ENCODE measurements at places on chromosomes 2 and 18.
A peak's percentile ranks its signal among the peaks of the same experiment; 100 is the strongest.

DNA sequence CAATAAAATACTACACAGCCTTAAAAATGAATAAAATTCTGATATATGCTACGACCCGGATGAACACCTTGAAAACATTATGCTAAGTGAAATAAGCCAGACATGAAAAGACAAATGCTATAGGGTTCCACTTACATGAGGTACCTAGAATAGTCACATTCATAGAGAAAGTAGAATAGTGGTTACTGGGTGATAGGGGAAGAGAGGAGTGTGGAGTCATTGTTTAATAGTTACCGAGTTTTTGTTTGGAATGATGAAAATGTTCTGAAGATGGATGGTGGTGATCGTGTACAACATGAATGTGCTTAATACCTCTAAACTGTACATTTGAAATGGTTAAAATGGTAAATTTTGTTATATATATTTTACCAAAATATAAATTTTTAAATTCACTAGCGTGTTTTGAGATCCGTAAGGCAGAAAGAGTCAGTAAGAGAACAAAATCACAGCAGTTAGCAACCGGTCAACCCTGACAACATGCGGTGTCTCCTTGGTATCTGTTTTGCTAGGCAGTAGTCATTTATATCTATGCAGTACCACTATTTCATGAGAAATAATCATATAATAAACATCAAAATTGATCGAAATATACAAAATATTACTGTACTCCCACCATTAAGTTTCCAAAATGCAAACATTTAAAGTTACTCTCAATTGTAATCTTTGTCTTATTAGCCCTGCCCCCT, 11.1 kb downstream of the SCN9A start:
- no peak for DNase-seq

DNA sequence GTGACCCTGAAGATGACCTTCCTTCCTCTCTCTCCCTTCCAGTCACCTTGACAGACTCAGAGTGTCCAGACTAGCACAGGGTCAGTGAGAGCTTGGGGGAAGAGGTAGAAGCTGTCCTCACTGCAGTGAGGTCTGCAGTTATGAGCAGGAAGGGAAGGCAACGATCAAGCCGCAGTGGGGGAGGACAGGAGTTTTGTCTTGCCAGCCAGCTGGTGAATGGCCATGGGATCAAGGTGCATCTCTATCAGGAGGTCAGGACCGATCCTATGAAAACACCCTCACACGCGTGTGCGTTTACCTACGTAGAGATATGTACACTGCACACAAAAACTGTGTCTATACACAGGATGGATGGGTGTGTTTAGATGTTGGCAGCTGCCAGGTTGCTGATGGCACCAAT, 83.2 kb downstream of the THNSL2 start:
- no peak for DNase-seq

DNA sequence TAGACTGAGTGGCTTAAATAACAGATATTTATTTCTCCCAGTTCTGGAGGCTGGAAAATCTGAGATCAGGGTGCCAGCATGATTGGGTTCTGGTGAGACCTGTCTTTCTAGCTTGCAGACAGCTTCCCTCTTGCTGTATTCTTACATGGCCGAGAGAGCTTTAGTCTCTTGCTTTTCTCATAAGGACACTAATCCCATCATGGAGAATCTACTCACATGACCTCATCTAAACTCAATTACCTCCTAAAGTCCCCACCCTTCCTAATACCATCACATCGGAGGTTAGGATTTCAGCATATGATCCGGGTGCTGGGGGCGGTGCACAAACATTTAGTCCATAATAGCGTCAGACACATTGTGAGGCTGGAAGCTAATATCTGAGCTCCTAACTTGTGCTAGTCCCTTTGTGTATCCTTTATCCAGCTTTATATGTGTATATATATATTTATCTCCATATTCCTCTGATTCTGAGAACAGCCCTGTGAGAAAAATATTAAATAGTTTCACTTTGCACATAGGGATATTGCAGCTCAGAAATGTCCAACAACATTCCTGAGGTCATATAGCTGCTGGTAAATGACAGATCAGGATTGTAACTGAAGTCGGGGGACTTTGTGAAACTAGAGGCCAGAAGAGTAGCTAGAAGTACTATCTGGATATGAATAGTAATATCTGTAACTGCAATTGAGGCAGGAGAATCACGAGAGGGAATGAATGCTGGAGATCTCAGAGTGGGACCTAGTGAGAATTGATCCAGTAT, 28.9 kb downstream of the MARCHF4 start:
- DNase-seq = no peak

DNA sequence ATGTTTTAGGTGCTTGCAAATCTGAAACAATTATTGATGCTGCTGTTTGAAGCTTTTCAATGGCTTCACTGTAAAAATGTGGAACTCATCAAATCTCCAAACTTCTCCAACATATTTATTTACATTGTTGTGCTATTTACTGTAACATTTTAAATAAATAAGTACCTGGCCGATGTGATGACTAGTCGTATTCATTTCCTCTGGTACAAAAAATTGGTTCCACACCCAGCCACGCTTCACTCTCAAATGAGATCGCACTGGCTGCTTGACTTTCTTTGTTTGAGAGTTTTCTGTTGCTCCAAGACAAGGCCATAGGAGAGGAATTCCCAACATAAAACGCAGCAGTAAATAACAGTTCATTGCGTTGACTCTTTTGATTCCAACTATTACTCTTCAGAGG, 32.0 kb downstream of the CDH19 start:
- DNase-seq = no peak

GRCh38 chr2:75162897-75163296, 36.4 kb downstream of the TACR1 start:
- no peak for DNase-seq

GRCh38 chr18:13253786-13254688, 35.5 kb downstream of the LDLRAD4 start:
- no peak for DNase-seq

DNA sequence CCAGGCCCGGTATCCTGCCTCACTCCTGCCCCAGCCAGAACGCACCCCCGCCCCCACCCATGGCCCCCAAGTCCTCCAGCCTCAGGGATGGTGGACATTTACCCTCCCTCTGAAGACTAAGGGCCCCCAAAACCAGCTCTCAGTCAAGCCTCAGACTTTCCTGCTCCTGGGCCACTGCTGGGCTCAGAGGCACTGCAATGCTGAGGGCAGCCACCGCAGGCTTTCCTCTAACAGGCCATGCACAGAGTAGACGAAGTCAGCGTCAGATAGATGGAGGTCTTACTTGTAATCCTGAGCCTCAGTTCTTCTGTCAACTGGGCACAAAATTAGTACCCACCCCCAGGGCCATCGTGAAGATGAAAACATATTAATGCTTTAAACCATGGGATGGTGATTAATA, 92.6 kb downstream of the TTC32 start:
- DNase-seq = no peak

DNA sequence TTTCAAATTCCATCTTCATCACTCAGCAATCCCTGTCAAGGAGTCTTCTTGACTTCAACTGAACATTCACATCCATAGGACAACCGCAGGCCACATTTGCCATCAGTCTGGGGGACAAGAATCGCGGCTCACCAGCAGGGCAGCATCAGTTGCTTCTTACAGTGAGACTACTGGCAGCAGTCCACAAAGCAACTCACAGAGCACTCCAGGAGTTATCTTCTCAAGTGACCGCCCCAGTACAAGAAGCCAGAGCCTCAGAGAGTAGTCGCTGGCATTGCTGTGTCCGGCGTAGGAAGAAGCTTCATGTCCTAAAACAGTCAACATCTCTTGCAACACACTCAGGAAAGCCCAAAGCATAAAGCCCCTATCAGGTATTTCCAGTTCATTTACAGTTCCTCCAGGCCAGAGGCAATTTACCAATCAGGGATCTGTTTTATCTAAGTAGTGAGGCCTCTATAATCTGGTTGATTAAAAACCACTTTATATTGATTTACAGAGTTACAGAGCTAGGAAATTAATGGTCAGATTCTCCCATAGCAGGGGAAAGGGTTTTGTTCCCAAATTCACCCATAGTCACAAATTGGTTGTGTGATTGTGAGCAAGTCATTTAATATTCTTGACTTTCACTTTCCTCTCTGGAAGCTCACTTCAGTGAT, 177.3 kb downstream of the NBAS start:
- no peak for DNase-seq

GRCh38 chr2:164826293-164827243, 15.1 kb downstream of the COBLL1 start:
- DNase-seq = no peak

DNA sequence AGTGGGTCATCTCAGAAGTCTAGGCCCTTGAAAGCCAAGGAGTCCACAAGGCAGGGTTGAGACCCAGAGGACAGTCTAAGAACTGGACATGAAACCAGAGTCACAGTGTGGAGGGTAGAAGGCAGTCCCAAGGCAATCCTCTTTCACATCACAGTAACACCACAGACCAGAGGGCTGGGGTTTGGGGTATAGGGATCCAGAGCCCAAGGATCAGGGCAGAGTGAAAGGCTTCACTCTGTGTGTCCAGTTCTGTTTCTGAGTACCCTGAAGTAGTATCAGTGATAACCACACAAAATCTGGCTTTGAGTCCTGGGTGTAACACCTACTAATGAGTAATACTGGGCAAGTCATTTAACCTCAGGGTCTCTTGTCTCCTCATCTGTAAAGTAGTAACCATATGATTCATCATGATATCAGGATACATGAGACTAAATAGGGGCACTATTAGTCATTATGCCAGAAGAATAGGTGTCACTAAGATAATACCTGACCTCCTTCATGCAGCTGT, 91.0 kb downstream of the ICA1L start:
- DNase-seq = peak; percentile 47

DNA sequence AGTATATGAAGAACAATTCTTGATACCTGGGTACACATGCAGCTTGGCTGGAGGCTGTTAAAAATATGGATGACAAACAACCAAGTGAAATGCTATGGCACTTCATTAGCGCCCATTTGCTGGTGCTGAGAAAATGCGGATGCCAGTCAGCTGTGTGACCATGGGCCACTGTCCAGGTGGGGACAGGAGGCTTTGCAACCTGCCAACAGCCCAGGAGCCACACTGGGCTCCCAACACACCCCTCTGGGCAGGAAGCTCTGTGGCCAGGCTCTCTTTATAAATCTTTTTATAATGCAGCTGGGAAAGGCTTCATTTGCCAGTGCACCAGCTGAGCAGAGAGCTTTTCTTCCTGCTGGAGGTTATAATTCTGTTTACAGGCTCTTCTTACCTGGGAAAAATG, 19.9 kb downstream of the RNF144A start:
- no peak for DNase-seq

DNA sequence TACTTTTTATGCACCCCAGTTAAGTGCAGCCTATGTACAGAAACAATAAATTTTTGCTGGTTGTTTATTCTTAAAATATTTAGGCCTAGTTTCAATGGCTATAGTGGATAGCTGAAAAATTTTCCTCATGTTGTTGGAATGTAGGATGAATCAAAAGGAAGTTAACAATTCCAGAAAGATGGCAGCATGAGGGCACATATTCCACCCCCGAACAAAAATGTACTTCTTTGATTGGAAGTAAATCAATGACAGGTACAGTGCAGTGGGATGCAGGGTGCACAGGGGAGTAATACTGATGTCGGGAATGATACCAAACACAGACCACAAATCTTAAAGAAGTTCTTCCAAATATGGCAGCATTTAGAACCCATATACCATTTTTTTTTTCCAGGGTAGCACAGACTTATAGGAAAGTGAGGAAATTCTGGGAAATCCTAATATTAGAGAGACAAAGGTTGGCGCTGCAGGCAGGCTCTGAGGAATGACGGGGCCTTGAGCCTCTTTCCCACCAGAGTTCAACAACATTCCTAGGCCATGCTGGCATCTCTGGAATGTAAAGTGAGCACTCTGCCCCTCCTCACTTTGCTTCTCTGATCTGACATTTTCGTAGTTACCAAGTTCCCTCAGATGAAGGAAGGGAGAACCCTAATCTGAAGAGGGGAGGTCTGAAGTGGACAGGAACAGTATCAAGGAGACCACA, 36.6 kb upstream of the IKZF2 start:
- peak; percentile 48 for DNase-seq

GRCh38 chr2:195150819-195151218, 506.2 kb upstream of the SLC39A10 start:
- DNase-seq = no peak

- DNase-seq = no peak
Measured at GRCh38 chr18:23756590-23757436, 67.6 kb downstream of the LAMA3 start.

DNA sequence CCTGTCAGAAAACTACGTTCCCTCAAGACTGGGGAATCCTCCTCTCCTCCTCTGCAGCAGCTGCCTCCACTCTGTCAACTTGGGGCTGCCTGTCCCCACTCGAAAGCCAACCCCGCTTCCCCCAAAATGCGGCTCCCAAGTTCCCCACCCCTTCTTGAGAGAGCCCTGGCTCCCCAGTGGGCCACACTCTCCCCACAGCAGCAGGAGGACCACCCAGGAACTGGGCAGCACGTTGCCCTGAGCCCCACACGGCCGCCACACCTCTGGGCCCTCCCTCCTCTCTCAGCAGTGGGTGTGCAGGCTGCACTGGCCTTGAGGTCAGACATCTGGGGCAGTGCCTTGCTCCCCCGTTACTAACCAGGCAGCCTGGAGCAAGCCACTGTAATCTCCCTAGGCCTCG, 9.6 kb upstream of the TEX51 start:
- DNase-seq = no peak

DNA sequence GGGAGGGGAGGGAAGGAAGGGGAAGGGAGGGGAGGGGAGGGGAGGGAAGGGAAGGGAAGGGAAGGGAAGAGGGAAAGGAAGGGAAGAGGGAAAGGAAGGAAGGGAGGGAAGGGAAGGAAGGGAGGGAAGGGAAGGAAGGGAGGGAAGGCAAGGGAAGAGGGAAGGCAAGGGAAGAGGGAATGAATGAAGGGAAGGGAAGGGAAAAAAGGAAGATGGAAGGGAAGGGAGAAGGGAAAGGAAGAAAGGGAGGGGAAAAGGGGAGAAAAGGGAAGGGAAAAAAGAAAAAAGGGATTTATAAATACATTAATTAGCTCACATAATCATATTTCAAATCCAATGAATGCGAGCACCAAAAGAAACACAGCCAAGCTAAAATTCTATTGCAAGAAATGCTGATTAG, 202.9 kb upstream of the LRRTM4 start:
- no peak for DNase-seq

- no peak for DNase-seq
Measured at GRCh38 chr18:8439055-8439454, 170.2 kb upstream of the RAB12 start.

DNA sequence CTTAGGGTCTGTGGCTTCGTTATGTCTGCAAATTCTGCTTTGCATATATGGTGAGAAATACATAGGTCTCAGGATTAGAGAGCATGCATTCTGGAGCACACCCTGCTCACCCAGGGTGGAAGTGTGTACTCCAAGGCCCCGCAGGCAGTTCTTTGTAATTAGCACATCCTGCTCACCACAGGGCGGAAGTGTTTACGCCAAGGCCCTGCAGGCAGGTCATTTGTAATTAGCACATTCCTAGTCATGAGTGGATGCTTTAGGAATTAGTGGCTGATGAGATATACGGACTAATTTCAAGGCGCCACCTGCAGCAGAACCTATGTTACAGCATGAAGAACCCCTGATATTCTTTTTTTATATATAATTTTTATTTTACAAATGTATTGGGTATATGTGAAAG, 4.2 kb downstream of the ALLC start:
- DNase-seq = no peak

GRCh38 chr18:75051757-75052156, 157.2 kb downstream of the PTGR3 start:
- no peak for DNase-seq

- no peak for DNase-seq
Measured at GRCh38 chr18:13605477-13605876, 120.9 kb downstream of the FAM210A start.

Measured in non-pigmented ciliary epithelial cell (primary cell).